Stimulated activated CD4-positive, alpha-beta T cell treated with anti-CD3 and anti-CD28 coated beads, Interleukin-1b, Interleukin-23, amount 100 ng/mL, for 24 hours (primary cell): ENCODE measurements at places on chromosomes 2 and 18.

- no peak for DNase-seq
These were observed 6.4 kb upstream of the TRIB2 start for GRCh38 chr2:12710301-12710700.

- DNase-seq = no peak
These were observed 194.1 kb upstream of the SIX2 start for GRCh38 chr2:45203400-45203799.

DNA sequence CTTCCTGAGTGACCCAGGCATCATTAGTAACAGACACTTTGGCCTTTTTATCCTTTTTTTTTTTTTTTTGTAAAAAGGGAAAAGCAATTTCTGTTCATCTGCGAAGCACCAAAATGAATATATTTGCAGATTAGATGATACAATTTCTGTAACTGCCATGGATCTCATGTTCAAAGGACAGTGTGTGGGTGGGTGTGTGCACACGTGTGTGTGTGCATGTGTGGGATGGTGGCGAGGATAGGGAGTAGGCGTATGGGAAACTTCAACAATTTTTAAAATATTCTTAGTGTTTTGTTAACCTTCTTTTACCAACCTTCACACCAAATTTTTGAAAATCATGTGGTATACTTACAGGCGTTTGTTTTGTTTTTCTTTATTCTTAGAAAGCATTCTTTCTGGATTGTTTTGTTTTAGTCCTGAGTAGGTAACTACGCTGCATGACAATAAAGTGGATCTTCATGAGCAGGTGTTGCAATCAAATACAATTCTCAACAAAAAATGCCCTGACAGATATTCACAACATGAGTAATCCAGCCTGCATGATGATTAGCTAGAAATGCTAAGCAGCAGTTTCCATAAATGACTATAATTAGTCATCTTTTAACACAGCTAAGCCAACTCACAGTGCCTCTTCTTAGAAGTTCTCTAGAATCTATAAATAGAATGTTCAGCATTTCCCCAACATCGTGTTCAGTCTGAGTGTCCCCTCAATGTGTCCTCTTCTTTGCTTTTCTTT lies 53.5 kb upstream of the RMDN2 start:
- no peak for DNase-seq

GRCh38 chr18:48673853-48674721 lies 135.3 kb downstream of the CTIF start:
- no peak for DNase-seq

DNA sequence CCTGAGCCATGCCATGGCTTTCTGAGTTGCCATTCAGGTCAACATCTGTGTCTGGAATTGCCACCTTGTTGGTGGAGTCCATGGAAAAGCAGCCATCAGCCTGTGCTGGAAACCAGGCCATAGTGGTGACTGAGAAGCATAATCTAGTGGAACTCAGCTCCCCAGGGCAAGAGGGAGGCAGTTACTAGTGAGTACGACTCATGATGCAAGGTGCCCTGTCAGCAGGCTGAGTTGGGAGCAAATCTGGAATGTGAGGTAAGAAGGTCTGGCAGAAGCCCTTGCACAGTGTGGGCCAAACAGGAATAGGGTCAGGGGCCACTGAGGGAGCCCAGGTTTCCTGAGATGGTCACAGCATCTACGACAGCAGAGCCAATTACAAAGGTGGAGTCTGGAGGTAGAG lies 37.1 kb downstream of the SULT1C2 start:
- DNase-seq = no peak

- DNase-seq = no peak
These were observed 85.5 kb upstream of the DTNA start for GRCh38 chr18:34624551-34624950.

DNA sequence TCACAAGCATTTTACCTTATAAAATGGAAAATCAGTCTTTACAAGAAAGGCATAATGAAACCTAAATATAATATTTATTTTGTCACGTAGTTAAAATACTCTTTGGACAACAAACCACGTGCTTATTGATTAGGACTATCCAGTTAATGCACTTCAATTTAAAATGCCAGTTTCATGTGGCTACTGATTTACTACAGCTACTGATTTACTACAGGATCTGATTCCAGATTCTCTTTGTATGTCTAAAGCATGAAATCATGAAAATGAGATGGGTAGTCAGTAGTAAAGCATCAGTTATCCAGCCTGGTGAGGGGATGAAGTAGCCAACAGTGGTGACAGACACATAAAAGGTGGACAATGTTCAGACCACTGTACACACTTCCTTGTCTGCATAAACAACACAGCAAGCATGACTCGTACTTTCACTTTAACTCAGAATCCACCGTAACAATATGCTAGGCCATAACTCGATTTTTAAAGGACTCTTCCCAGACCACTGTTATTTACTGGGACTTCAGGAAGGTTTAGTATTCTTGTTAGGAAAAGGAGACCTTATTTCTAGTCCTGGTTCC lies 24.9 kb downstream of the ACAA2 start:
- DNase-seq = no peak

DNA sequence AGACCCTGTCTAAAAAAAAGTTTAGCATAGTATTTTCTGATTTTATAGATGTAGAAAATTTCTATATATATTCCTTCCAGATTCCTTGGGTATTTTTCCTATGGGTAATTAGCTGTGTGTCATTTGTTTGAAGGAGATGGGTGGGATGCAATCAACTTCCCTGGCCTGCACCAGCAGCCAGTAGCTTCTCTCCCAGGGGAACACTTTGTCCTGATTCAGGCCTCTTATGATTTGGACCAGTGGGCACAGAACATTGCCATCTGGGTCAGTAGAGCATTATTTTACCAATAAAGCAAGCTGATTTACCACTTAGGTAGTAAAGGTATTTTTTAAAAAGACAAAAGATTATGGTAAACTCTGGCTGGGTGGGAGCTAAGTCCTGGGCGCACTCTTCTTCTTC lies 26.9 kb downstream of the UBE2F start:
- DNase-seq = no peak

- no peak for DNase-seq
These were observed 105.6 kb downstream of the HNRNPLL start for GRCh38 chr2:38496927-38497669.

DNA sequence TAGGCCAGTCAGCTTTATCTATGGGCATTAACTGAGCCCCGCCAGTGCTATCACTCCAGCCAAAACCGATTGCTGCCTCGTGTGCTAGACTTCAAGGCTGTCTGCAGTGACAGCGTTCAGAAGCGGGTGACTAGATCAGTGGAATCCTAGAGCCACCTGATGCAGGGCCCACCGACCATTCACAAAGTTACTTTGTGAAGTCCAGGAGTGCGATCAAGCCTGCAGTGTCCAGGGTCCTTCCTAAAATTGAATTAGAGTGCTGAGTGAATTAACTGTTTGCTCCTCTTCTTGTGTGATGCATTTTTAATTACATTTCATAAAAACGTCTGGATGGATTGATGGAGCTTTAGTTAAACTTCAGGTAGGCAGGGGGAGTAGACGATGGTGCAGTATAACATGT lies 13.9 kb downstream of the PCARE start:
- DNase-seq = no peak

DNA sequence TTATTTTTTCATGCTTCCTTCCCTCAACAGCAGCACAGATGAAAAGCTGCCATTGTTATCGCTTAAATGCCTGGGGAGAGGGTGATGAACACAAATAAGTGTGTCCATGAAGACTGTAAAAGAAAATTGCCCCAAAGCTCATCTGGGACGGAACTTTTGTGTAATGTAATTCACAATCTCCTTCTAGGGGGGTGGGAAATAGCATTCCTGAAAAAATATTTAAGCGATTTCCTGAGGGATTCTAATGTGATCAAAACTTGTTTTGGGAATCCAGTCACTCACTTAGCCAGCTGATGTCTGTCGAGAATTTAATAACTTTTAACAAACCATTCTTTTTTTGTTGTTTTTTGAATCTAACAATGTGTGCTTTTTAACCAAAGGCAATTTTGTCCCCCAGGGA lies 427.9 kb downstream of the PLCL1 start:
- DNase-seq = no peak

GRCh38 chr2:28347193-28347592 lies 45.5 kb upstream of the FOSL2 start:
- no peak for DNase-seq

DNA sequence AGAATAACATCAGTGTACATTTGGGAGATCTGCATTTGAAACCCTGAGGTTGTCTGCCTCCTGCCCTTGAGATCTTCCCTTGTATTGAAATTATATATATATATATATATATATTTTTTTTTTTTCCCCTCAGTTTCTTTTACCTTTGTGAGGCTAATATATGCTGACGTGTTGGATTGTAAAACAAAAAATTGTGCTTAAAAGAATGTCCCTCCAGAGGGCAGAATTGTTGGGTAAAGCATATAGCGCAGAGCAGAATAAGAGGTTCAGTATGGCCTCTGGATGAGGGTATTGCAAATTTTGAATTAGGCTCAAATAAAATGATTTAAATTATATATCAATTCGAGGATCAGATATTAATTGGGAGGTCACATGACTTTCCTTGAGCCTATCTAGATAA lies 12.4 kb downstream of the NABP1 start:
- DNase-seq = no peak

GRCh38 chr2:195408196-195408595 lies 248.8 kb upstream of the SLC39A10 start:
- DNase-seq = no peak

GRCh38 chr2:128715360-128715759 lies 396.7 kb upstream of the HS6ST1 start:
- no peak for DNase-seq

DNA sequence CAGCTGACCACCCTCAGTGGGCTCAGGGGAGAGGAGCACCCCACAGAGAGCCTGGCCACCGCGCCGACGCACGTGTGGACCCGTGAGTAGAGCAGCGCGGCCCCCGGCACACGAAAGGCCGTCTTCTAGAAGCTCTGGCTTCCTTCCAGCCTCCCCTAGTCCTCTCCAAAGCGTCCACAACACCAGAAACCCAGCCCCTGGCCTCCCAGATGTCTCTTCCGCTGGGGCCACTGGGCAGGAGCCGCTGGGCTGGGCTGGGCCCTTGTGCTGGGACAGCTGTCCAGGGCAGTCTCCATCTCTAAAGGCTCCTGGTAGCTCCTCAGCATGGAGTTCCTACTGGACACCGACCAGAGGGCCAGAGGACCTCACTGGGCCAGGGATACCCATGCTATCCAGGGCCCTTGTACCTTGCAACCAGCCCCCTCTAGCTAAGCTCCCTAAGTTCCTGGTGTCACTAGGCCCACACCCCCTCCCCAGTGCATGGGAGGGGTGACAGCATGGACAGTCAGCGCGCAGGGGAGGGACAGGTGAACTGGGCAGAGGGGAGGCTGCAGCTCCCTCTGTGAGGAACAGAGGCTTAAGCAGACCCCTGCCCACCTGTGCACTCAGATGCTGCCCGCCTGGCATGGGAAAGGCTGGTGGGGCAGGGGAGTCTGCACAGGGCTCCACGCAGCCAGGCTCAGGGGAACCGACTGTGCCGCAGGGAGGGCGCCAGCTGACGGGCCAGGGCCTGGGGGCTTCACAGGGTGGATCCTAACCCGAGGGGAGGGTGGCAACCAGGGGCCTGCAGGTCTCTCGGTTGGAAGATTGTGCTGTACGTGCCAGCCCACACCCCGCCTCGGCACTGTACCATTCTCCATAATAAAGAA lies 32.9 kb downstream of the MTERF4 start:
- DNase-seq = no peak

DNA sequence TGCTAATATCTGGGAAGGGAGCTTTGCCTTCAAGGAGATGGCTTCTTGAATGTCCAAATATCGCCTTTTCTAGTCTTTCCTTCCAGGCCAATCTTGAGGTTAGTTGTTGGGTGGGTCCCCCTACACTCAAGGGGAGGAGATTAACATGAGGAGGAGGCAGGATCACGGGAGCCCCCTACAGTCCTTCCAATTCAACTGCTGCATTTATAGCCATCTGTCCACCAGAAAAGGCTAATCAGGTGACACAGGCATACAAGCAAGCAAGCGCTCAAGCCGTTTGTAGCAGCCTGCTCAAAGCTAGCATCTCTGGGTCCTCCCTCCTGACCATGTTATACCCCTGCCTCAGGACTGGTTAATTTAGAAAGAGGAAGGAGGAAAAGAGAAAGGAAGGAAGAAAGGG lies 87.6 kb downstream of the MRPS9 start:
- no peak for DNase-seq

GRCh38 chr2:195049372-195050031 lies 607.5 kb upstream of the SLC39A10 start:
- DNase-seq = no peak
